ENCODE measurements at places on chromosomes 3 and 15.

DNA sequence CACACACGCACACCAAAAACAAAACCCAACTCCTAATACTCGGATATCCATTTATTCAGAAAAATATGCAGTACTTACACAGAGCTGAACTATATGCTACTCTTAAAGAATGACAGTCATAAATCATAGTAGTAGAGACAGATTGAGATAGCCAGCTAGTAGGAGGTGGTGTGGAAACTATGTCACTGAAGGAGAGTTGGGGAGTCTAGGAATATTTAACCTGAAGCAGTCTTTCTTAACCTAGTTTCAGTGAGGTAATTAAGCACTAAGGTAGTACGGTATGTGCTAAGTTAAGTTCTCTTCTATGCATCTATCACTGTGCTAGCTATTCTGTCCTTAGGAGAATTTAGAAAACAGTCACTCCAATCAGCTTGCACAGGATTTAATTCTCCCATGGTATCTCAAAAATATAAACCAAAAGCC lies 54.2 kb downstream of the ANKRD28 start:
- no peak for DNase-seq

DNA sequence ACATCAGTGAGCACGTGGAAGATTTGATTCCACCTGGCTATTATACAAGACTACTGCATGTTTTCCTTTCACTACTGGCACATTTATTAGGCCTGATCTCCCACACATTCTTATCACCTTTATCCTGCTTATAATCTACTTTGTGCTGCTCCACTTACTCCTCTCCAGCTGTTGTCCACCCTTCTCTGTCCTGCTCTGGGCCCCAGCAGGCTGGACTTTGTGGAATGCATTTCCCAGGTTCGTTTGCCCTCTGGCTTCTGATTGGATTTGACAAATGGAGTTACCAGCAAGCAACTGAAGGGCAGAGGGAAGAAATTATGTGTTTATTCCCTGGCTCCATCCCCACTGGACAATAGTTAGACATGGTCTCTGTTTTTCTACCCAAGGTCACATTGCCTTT lies 75.5 kb downstream of the DCLK3 start:
- no peak for DNase-seq

GRCh38 chr3:121894301-121894990 lies at the start of gene SLC15A2:
SLC15A2 (plus strand) TSS chr3:121894401; CDS start chr3:121894477, 76 bp downstream.
- no peak for DNase-seq

- DNase-seq = no peak
Measured at GRCh38 chr3:53069422-53070068, 23.7 kb upstream of the SFMBT1 start.

- no peak for DNase-seq
Measured at GRCh38 chr3:194555175-194556062, 68.6 kb upstream of the ATP13A3 start.

GRCh38 chr3:65948841-65949573 lies 89.7 kb downstream of the MAGI1 start:
- DNase-seq = no peak

DNA sequence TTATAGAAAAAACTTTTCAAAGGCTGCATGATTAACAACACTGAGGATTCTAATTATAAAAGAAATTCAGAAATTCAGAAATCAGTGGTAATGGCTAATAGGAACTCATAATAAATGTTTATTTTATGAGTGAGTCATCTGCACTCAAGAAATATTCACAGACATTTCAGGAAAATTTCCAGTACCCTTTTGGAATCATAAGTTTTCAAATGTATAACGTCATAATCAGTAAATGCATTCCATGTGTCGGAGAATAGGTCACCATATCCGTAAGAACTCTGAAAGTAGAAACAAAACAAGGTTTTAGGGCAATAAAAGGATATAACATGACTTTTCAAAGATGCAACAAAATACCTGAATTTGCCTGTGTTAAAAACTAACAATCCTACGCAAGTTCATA lies 24.7 kb downstream of the EOGT start:
- no peak for DNase-seq

GRCh38 chr15:43777267-43777914 lies 625 bp upstream of the ELL3 start:
- peak; percentile 74 for DNase-seq

GRCh38 chr3:71388535-71389120 lies 194.9 kb downstream of the FOXP1 start:
- DNase-seq = no peak

DNA sequence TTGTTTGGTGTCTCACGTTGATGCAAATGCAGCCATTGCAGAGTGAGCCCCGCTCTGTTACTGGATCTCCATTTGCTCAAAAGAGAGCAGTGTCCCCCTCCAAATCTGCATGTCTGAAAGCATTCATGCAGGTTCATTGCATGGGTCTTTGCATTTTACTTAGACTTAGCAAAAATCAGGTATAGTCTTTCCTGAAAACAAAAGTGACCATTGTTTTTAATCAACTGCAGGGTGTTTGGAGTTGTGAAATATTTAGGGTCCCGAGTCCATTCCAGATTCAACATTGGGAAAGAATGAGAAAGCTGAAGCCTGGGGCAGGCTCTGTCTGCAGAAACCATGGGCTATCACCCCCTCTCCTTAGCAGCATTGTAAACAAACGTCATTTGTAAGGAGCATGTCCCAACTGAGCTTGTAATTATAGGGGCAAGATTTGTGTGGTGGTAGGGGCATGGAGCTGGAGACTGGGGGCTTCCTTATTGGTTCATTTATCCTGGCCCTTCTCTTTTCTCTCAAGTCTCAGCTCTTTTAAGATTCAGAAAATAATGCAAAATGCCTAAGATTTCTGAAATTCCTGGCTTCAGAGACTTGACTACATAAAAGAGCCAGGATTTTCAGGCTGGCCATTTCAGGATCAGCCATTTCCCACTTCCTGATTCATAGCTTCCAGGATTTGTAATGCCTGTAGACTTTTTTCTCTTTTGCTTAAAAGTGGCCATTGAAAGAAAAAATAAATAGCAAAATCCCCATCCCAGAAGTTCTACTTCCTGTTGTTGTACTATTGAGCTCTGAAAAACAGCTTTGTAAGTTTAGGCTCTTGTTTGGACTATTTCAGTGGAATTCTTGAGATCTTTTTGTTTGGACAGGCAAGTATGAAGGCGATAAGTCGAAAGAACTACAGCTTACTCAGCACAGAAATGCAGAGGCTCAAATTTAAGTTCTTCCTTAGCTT lies 23.0 kb downstream of the IGF1R start:
- DNase-seq = no peak

- no peak for DNase-seq
Measured at GRCh38 chr3:190116551-190117067, 4.1 kb downstream of the P3H2 start.

DNA sequence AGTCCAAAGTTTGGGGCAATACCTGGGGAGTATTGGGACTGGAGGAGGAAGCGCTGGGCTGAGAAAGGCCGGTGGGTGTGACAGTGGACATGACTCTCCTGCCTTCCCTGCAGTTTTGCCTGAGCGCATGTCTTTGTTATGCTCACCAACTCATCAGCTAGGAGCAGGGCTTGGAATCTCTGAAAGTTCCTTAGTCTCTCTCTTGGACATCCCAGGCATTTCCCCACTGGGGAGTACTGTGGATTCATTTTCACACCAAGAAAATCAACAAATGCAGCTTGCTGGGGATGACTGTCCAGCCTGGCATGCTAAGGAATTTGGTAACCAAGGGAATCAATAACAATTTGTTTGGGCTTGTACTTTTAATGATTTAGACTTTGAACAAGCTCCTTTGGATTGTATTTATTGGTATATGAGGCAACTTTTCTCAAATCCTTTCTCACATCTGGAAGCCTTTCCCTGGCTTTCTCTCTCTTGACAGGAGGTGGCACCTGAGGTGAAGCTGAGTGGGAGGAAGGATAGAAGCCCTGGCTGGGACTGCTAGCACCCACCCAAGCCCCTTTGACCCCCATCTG lies 48.5 kb upstream of the CHST2 start:
- DNase-seq = no peak

DNA sequence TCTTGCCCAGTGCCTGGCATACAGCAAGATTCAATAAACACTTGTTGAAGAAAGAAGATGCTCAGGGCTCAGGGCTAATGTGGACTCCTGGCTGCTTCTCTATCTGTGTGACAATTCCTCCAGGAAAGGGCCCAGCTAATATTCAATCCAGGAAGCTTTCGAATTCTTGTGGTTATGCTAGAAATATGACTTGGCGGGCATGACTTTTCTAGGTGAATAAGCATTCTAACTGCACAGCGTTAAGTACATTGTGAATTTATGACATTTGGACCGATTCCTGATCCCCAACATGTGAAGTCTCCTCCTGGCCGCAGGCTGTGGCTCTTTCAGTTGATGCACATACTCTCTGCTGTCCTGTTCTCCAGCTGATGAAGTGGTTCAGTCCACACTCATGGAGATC lies 117.0 kb downstream of the IMPG2 start:
- no peak for DNase-seq

- DNase-seq = no peak
Measured at GRCh38 chr3:39038165-39038564, 13.6 kb downstream of the SCN11A start.

GRCh38 chr3:77915336-77915735 lies 875.4 kb downstream of the ROBO2 start:
- DNase-seq = no peak

DNA sequence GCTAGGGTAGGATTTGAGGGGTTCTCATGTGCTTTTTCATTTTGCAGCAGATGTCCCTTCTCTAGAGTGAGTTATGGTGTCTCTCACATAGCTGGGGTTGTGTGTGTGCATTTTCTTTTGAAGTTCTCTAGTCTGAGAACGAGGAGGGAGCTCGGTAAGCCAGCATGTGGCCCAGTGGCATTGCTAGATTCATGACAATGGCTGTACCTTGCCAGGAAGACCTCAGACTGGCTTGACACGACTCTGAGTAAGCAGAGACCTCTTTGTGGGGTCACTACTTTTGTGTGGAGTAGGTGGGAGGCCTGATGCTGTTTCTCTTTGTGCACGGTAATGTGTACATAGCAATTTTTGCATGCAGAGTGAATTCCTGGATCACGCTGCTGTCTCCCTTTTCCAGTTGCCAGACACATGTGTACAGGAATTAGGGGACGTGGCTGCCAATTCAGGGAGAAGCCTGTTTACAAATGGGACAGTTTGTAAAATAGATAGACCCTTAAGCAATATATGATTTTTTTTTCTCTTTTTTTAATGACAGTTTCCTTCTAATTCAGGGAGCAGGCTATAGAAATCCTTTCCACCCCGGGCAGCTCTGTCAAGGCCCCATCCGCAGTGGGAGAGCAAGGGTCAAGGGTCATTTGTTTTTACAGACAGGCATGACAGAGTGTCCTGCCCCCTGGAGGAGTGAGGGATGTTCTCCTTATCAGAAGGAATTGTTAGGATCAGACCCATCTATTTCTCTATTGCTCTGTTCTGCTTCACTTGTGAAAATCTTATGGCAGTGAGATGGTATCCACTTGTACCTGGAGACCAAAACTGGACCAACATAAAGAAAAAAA lies 4.6 kb downstream of the CACNA1D start:
- no peak for DNase-seq

DNA sequence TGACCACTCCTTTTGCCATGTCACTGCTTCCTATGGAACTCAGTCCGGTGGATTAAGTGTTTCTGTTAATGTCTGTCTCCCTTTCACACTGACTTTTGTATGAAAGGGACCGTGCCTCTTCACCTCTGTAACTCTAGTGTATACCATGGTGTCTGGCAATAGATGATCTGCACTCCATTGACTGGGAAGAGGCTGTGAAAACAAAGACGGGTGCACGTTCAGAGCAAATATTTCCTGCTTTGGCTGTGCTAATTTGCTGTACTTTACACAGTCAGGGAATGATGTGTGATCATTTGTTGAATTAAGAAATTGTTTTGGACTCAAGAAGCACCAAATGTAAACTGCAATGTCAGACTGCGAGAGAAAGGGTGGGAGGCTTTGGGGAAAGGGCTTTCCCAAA lies 315.2 kb downstream of the RORA start:
- no peak for DNase-seq

DNA sequence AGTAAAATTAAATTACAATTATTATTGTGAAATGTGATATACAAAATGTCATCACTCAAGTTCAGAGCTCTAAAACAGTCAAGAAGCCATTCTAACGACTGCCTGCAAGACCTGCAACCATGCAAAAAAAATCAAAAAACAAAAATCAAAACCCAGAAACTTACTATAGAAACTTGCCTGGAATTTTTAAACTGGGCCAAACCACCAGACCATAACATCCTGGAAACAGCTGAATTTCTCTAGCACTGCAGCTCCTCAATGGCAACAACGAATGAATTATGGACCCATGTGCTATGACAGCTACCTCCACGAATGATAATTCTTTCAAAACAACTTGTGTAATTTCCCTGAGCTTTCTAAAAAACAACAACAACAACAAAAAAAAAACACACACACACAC lies 130.0 kb upstream of the KCNMB2 start:
- no peak for DNase-seq

- no peak for DNase-seq
Measured at GRCh38 chr3:17639257-17639656, 103.2 kb downstream of the TBC1D5 start.

DNA sequence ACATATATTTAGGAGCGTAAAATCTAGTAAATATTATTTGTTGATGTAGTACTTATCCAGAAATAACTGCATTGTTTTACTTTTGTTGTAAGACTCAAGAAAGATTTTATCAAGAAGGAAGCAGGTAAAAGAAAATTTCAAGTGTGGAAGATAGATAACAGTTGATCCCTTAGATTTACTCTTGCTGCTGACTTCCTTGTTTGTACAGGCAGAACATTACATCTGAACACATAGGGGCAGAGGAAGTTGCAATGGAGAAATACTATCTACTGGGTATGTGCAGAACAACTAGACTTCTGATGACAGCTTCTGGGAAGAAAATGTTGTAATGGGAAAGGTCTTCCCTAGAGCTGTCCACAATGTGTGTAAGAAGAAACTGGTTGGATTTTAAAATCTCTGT lies 350.6 kb downstream of the NLGN1 start:
- no peak for DNase-seq

DNA sequence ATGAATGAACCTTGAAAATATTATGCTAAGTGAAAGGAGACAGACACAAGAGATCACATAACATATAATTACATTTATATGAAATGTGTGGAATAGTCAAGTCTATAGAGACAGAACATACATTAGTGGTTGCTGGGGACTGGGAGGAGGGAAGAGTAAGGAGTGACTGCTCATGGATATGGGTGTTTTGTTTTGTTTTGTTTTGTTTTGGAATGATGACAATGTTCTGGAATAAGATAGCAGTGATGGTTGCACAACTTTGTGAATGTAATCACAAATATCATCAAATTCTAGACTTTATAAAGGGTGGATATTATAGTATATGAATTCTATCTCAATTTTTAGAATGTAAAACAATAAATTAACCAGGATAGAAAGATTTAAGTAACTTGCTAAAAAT lies 57.4 kb upstream of the PHLDB2 start:
- no peak for DNase-seq

- no peak for DNase-seq
Measured at GRCh38 chr15:101617390-101617965, 34.7 kb downstream of the TM2D3 start.

All from stimulated activated CD4-positive, alpha-beta T cell treated with anti-CD3 and anti-CD28 coated beads, Interleukin-2, amount 100 ng/mL, for 4 hours (primary cell).